Fibroblast of the conjunctiva (primary cell): ENCODE measurements at places on chromosomes 12 and 14.
A peak's percentile ranks its signal among the peaks of the same experiment; 100 is the strongest.

DNA sequence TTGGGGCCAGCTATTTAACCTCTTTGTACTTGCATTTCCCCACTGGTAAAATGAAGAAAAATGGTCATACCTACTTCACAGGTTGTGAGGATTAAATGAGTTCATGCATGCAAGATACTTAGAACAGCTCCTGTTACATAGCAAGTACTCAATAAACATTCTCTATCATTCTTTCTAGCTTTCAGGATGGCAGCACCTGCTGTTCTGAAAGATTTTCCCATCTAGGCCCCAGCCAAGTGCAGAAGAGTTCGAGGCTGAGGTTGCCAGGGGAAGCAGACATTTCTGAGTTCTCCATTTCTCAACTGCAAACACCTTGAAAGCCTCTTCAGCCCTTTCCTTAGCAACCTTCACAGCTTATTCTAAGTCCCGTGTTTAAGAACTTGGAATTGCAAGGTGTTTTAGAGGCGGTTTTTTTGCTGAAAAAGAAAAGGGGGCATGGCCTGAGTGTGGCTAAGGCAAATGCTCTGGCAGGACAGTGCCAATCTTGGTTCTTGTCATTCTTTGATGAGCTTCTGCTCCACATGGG, 73.0 kb upstream of the PRMT8 start:
- DNase-seq, result no peak

DNA sequence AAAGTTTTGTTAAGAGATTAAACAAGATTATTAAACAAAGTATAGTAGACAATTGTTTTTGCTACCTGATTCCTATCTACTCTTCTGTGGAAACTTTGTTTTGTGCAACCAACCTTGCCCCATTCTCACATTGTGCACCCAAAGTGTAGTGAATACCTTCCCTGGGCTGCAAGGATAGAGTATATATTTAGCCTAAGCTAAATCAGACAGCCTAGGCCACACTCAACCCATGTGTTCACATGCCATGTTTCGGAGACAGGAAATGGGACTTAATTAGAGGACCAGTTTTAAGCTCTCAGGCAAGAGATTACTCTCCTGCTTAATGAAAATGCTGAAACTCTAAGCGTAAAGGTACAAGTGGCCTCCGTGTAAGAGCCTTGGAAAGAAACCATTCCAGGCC, 734.9 kb upstream of the USP15 start:
- no peak for DNase-seq

GRCh38 chr12:13099066-13099843, 4.2 kb downstream of the GSG1 start:
- DNase-seq, result no peak

GRCh38 chr12:64145226-64145625, 76.9 kb downstream of the KICS2 start:
- no peak for DNase-seq

- no peak for DNase-seq
Measured at GRCh38 chr12:112979041-112979680, 842 bp downstream of the OAS2 start.

- DNase-seq, result no peak
Measured at GRCh38 chr12:70643939-70644338, 6.7 kb upstream of the PTPRB start.

GRCh38 chr12:23561364-23562345, 387.8 kb downstream of the SOX5 start:
- no peak for DNase-seq

- DNase-seq, result no peak
Measured at GRCh38 chr12:19412844-19413243, 26.4 kb upstream of the AEBP2 start.

DNA sequence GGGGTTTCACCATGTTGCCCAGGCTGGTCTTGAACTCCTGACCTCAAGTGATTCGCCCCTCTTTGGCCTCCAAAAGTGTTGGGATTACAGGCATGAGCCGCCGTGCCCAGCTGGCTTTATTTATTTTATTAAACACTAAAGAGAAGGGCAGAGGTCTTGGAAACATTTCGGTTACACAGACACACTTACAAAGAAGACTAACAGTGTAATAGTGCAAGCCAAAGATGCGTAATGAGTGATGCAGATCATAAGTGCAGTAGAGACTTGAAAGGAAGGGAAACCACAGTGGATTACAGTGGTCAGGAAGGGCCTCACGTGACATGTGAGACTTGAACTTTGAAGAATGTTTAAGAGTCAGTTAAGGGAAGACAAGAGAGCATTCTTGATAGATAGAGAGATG, 33.9 kb upstream of the CDK17 start:
- DNase-seq, result peak; percentile 76

- DNase-seq, result no peak
Measured at GRCh38 chr14:73887694-73888459, 1.2 kb downstream of the ZNF410 start.

- DNase-seq, result peak; percentile 63
Measured at GRCh38 chr12:118061011-118061872, at the start of gene WSB2. TSS of gene WSB2 (minus strand) at chr12:118061179. CDS start at chr12:118061048, 131 bp downstream.

DNA sequence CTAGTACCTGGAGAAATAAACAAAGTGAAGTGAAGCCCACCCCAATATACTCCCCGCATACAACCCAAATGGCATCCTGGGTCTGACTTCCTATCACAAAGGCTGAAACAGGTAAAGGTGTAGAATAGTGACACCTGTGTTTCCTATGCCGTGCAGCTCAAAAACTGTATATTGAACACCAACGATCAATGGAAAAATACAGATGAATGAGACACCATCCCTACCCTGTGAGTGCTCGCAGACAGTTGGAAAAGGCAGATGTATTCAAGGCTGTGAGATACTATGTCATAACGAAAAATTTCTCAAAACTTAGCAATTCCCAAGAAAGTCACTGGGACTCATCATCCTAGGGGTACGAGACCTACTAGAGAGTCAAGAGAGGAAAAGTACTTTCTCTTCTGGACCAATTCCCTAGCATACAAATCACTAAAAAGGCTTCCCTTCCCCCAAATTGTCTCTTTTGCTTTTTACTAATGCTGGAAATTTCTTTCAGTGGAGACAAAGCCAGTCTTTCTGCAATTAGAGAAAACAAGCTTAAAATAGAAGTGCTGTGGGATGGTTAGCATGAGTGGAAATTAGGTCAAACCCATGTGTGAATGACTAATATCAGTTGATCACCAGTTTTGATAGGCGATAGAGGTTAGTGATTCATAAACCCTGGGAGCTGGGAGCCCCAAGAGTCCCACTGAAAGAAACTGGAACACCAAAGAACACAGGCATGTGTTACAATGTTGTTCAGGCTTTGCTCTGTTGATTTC, 249.7 kb downstream of the SPTSSA start:
- DNase-seq, result no peak

GRCh38 chr12:46364777-46365580, 7.6 kb downstream of the SLC38A2 start:
- DNase-seq, result peak; percentile 56

GRCh38 chr14:45664668-45665356, 411.8 kb upstream of the MIS18BP1 start:
- no peak for DNase-seq

DNA sequence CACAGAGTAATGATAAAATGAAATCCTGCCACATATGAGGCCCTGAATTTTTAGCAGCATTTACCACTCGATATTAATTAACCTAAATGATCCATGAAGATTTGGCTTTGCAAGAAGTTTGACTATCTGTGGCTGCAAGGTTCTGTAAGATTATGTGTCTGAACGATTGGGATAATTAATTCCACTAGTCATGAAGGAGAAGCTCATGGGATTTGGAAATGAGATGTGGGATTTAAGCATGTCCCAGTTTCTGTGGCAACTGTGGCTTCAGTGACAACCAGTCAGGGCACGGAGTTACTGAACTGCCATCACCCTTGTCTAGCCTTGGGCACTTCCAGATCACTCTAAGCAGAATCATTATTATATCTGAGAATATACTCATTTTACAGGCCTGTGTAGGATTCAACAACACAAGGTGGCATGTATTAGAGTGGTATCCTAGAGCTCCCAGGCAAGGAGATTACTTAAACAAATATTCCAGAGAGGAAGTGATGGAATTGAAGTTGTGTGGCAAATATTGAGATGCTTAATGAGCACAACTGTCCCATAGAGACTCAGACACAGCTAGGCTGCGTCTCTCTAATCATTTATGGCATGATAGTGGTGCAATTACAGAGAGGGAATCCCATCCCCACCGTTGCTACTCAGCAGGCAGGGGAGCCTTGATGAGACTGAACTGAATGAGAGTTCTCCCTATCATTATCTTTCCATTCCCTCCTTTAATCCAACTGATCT, 205.0 kb upstream of the KRR1 start:
- DNase-seq, result no peak

- DNase-seq, result no peak
Measured at GRCh38 chr14:90489916-90490719, 93.3 kb downstream of the CALM1 start.
